Natural killer cell (primary cell): ENCODE measurements at places on chromosomes 1 and 21.

GRCh38 chr1:33143698-33144097 is 38.1 kb downstream of the TRIM62 start:
- DNase-seq = no peak

- no peak for DNase-seq
Measured at GRCh38 chr21:40200946-40201345, 333.7 kb downstream of the PCP4 start.

GRCh38 chr1:64433747-64434146 is 36.2 kb upstream of the CACHD1 start:
- DNase-seq = no peak

GRCh38 chr21:35116777-35117176 is 67.7 kb upstream of the RUNX1 start:
- no peak for DNase-seq

DNA sequence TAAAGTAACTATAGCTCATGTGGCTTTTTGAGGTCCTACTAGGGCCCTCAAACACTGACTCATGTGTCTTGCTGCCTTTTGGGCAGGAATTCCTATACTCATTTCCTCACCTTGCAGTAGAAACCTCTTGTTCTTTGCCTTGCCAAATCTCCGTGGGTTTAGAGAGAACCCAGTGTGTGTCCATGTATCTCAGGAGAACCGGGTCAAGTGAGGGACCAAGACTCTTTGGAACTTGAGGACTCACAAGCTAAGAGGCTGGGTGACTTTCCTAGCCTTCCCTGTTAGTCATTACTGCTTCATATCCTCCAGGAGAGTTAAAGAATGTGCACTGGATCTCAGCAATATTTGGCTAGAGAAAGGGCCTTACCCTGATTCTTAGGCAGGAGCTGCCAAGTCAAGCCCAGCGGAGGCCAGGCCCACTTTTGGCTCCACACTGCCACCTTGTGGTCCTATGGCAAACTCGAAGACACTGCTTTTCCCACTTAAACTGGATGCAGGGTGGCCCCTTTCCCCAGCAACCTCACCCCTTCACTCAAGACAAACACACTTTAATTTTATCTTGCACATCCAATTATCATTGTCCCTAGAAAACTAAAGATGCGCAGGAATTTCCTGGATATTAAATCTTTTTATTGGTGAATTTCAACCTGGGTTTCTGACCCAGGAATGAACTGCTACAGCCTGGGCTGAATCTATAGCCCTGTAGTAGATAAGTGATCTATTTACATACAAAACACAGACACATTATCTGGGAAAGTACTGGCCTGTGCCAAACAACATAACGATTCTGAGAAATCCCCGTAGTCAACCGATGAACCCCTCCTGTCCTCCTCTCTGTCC is 10.6 kb downstream of the AVPR1B start:
- peak; percentile 87 for DNase-seq

DNA sequence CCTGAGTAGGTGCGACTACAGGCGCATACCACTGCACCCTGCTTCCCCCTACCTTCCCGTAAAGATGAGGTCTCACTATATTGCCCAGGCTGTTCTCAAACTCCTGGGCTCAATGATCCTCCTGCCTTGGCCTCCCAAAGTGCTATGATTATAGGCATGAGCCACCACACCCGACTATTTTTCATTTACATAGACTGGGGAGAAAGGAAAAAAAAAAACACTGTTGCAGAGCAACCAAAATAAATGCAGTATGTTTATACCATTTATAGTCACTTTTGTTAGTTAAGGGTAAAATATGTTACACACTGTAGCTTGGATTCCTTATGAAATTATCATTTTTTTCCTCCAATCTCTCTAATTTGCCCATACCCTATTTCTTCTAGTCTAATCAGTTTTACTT is 35.2 kb upstream of the RGS8 start:
- no peak for DNase-seq

- no peak for DNase-seq
Measured at GRCh38 chr1:208146650-208147049, 97.5 kb downstream of the PLXNA2 start.

GRCh38 chr1:117656202-117656641 is 50.4 kb downstream of the TENT5C start:
- DNase-seq = peak; percentile 94

DNA sequence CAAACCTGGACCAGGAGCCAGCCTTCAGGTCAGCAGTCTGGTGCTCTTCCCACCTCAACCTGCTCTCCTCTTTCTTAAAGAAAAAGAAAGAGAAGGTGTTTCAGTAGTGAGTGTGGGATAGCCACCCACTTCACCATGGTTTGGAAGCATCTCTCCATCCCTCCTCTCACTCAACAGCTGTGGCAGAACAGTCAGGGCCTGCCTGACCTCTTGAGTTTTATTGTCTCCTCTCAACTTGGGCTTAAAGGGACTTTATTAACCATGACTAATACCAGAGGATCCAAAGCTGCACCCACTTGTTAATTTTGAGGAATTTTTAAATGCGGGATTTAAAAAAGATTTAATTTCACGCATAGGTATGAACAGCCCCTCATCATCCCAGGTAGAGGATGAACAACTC is 570 bp upstream of the VASH2 start:
- no peak for DNase-seq

DNA sequence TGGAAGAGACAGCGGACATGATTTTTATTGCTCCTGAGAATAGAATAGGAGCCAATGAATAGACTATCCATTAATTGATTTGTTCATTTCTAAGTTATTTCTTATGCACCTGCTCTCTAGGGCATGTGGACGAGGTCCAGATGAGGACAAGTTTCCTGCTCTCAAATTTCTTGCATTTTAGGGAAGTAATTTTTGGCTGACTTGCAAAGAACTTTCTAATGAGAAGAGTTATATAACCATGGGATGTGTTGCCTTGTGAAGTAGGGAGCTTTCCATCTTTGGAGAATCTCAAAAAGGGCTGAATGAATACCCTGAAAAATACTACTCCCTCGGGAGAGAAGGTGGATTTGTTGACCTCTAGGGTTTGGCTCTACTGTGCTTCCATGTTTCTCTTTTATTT is 243.0 kb downstream of the KIF26B start:
- DNase-seq = no peak

DNA sequence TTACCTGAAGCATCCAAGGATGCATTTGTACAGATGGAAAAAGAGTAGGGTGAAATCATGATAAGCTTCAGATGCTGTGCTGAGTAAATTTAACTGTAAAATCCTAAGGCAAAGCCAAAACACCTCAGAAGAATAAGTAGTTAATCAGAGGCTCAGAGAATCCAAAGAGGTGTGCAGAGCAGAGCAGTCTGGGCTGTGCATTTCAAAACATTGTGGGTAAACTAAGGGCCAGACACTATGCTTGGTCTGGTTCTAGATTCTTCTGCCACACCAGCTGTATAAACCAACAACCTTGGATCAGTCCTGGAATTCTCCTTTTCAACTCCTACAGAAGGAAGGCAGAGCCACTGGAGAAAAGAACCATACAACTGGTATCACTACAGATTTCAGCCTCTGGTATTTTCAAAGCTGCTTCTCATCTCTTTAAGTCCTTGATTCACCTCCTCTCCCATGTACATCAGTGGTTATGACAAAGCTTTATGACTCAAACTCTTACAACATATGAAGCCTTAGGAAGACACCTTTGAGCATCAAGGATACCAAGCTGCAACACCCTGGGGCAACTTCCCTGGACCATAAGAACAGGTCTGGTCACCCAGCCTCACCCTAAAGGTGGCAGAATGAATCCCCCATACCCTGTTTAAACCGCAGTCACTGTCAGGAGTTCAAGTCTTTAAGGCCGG is 11.6 kb upstream of the HIPK1 start:
- DNase-seq = no peak

GRCh38 chr21:28177124-28177523 is 815.6 kb downstream of the LTN1 start:
- DNase-seq = no peak

GRCh38 chr1:19955534-19956170 is 23.8 kb downstream of the PLA2G2A start:
- no peak for DNase-seq

DNA sequence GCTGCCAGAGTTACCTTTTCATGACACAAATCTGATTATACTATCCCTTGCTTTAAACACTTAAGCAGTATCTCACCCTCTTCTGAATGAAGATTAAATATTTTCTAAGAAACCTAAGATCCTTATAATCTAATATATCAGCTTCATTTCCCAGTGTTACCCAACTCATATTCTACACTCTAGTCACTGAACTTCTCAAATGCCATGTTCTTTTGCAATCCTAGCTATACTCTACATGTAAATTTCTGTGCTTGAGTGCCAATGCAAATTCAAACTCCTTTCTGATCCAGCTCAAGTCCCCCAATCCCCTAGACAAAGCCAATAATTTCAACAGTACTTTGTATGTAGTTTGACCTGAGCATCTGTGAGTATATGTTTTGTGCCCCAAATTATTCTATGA is 293.9 kb downstream of the SDCCAG8 start:
- no peak for DNase-seq

- DNase-seq = no peak
Measured at GRCh38 chr21:32099812-32100416, 178.9 kb downstream of the MIS18A start.

DNA sequence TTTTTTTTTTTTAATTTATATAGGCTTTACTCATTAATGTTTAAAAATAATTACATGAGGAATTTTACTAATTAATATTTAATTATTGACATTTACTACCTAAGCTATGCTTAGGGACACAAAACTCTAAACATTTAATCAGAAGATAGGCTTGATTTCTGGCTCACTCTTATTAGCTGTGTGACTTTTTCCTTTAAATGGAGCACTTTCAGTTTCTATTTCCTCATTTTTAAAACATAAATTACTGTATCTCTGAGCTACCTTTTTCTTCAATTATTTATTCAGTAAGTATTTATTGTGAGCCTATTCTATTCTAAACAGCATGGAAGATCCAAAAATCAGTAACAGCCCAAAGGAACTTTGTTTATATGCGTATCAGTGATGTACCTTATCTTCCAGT is 40.5 kb downstream of the MAP3K7CL start:
- DNase-seq = no peak

DNA sequence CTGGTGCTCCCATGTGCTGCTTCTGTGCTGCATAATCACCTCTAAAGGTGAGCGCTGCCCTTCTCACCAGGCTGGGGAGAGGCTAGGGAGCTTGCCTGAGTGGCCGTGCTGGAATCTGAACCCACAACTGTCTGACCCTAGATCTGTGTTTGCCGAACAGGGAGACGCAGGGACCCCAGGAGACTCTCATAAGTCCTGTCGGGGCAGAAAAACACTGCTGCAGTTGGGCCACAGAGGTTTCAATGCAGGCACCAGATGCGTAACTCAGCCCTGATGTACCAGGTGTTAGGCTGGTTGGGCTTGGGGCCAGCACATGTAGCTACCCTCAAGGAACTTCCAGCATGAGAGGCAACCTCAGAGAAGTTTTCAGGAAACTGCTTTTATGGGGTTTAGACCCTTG is 49.5 kb upstream of the DMRTB1 start:
- no peak for DNase-seq

GRCh38 chr1:30522031-30523004 is 201.1 kb downstream of the MATN1 start:
- DNase-seq = no peak

- no peak for DNase-seq
Measured at GRCh38 chr1:160731990-160732389, 7.1 kb upstream of the SLAMF7 start.

DNA sequence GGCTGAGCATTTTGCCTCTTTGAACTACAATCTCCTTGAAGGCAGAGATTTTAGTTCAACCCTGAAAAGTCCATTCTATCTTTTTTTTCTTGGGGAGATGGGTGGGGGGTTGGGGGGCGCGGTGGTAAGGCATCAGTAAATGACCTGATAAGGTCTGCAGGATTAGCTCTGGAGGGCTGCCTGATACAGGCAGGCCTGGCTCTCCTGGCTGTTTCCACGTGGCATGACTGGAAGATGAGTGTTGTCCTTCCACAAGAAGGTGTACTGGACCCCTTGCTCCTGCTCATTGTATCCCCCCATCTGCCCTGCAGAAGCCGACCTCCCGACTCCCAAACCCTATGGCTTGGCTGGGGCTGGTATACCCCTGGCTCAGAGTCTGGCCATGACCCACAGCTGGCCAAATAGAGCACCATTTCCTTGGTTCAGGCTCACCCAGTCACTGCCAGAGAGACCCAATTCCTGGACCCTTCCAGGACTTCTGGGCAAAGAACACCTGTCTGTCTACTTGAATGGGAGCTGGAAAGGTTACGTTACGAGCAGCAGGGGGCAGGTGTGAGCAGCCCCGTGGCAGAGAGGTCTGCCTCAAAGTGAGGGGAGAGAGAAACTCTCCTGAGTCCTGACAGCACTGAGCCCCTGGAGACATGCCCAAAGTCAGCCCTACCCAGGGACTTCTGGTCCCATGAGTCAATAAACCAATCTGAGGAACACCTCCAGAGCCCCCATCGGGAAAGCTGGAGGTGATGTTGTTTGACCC is 17.0 kb downstream of the DHRS3 start:
- DNase-seq = peak; percentile 59

- no peak for DNase-seq
Measured at GRCh38 chr1:35049116-35049515, 17.4 kb upstream of the ZMYM6 start.
